Activated T-cell treated with anti-CD3 and anti-CD28 coated beads, Interleukin-2, amount 50 U/mL, for 1 hour (primary cell): ENCODE measurements at places on chromosomes 2 and 18.

- no peak for DNase-seq
Measured at GRCh38 chr2:233369897-233370685, 15.8 kb downstream of the DGKD start.

DNA sequence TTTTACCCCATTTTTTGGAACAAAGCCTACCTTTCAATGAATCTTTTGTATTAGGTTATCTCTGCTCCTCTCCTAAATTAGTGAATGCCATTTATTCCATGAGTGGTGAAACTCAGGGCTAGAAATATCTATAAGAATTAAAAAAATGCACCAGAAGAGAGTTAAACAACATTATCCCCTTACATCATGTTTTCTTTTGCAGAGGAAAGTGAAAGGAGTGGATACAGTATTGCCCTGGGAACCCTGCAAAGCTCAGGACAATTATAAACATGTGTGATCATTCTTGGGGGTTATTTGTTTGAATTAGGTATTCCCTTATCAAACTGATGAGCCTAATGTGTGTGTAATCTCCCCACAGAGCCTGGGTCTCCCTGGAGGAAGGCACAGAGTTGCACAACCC, 559.2 kb downstream of the RNF144A start:
- DNase-seq: no peak

- DNase-seq: no peak
Measured at GRCh38 chr2:95384854-95385569, 17.5 kb upstream of the FAHD2A start.

DNA sequence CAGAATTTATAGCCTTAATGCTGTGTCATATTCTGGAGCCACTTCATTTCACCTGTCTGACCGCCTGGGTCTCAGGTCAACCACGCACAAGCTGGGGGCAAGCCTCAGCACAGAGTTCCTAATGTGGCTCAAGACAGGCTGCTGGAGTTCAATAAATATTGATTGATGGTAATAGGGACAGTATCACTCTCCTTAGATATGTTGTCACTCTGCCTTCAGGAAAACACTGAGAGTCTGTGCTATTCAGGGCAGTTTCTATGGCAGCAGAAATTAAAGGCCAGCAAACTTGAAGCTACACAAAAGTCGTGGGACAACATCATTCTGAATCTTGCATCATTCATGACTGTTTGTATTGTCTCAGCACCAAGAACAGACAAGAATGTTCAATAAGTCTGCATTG, 696.1 kb downstream of the METTL4 start:
- DNase-seq: no peak

- DNase-seq: no peak
Measured at GRCh38 chr2:124241-124880, 78.1 kb upstream of the FAM110C start.

DNA sequence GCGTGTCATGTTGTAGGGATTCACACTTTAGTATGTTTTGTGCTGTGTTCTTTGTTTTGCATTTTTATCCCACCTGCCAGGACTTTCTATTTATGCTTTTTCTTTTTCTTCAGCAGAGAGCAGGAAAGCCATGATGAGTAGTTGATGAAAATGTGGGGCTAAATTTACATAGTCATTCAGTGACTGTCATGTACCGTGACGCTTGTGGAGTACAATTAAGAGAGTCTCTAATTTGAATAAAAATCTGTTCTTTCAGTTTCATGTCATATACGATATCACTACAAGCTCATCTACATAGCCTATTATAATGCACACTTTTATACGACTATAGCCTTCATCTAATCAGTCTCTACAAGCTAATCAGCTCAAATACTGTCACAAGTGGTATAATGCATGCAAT, 112.7 kb upstream of the SPATS2L start:
- DNase-seq: no peak

DNA sequence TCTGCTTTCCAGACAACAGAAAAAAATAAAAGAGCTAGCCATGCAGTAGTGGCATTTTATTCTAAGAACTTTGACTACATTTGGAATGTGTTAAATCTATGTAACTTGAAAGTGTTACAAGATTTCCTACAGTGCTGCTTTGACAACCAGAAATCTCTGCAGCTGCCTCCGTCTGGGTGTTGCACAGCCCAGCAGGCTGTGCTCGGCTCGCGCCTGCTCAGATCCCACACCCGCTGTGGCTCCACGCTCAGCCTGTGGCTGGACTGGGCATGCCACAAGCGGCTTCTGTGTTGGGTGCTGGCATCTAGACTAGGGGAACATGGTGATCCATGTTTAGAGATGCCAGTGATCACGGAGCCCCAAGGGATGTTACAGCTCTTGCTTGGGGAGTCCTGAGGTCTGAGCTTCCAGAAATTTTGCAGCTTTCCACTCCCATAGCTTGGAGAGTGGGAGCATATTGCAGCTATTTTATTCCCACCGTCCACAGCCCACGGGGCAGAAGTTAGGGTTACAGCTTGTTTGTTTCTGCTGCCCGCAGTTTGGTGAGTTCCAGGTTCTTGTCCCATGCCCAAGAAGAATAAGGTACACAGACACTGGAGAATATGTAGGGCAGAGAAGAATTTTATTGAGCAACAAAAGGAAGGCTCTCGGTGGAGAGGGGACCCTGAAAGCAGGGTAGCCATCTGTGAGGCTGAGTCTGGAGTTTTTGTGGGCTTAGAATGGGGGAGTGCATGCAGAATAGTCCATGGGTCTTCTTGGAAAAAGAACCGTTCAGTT, 44.1 kb downstream of the FAM171B start:
- DNase-seq: no peak

GRCh38 chr18:27685807-27686412, 491.0 kb downstream of the CDH2 start:
- no peak for DNase-seq

GRCh38 chr2:41973871-41974270, 74.0 kb upstream of the PKDCC start:
- DNase-seq: no peak

DNA sequence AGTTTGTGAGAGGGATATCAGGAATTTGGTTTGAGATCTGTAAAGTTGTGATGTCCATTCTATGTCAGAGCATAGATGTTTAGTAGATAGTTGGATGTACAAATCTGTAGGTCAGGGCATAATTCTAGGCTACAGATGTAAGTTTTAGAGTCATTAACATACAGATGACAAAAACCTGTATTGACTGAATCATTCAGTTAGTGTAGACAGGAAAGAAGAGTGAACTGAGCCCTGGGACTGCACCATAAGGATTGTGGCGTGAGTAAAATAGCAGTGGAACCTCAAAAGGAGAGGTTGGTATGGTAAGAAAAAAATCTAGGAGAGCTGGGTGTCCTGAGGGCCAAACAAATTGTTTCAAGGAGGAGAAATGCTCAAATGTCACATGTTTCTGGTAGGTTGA, 73.1 kb upstream of the RPRM start:
- DNase-seq: no peak
